ENCODE measurements at places on chromosomes 4 and X.
A peak's percentile ranks its signal among the peaks of the same experiment; 100 is the strongest.

- no peak for DNase-seq
Observed at GRCh38 chrX:140467211-140467610, 37.7 kb downstream of the SOX3 start.

GRCh38 chr4:82371497-82371896 lies 2.3 kb downstream of the HNRNPD start:
- DNase-seq, result no peak

GRCh38 chrX:137052643-137053235 lies 18.9 kb upstream of the GPR101 start:
- DNase-seq, result no peak

- DNase-seq, result no peak
Observed at GRCh38 chr4:138982754-138983153, 32.8 kb upstream of the NOCT start.

DNA sequence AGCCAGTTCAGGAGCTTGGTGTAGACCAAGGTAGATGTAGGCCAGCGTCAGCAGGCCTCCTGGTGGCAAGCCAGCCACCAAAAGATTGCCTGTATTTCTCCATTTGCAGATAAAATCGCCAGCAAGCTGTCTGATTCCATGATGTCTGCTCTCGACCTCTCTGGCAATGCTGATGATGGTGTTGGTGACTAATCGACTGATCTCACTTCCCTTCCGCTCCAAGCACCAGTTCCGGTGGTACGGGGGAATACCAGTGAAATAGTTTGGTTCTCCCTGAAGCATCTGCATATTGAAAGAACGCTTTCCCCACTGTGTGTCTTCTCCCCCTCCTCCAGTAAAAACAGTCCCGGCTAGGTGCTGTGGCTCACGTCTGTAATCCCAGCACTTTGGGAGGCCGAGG lies 30.4 kb downstream of the GNL3L start:
- DNase-seq, result no peak

DNA sequence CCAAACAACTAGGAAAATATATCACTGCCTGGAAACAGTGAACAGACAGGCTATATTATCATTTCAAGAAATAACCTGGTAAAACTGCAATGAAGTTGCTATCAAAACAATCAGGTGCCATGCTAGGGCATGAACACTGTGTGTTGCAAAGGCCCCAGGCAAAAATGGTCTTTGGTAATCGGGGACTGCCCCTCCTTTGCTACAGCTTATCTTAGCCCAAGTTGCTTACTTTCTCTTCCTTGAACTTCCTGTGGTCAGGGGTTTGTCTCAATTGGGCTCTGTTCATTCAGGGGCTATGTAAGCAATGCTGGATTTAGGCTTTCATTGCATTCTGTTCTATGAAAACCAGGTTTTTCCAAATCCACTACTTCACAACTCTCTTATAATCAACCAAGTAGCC lies 30.4 kb downstream of the SCML1 start:
- no peak for DNase-seq

DNA sequence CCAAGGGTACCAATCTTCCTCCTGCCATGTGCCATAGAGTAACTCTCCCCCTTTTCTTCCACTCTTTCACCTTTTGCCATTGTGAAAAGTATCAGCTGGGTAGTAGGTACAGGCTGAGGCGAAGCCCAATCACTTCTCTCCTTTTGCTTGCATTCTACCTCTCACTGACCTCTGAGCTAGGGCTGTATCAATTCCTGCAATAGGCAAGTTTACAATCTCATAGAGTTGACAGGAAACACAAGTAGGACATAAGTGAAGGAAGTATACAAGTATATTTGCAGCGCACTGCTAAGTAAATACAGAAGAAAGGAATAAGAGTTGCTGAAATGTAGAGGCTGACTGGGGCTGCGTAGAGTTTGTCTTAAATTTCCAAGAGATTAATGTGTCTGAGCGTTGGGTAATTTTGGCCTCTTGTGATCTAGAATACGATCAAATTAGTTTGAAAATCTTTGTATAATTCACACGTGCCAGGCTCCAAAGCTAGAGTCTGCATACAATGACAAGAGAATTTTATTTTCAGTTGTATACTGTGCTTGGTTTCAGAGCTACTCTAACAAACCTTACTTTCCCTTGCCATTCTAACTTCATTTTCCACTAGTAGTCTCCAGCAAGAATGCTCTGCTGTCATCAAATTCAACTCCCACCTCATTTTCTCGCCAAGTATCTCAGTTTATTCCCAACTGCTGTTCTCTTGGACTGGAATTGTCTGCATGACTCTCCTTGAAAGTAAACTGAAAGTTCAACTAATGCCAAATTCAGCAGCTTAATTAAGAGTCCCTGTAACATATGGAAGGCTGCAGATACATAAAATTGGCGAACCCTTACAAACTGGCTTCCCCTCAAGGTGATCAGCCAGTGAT lies 90.3 kb downstream of the ATP11C start:
- DNase-seq, result no peak

- no peak for DNase-seq
Observed at GRCh38 chrX:150688911-150689451, 4.2 kb upstream of the MTMR1 start.

GRCh38 chr4:924107-925096 lies 7.7 kb downstream of the GAK start:
- peak; percentile 49 for DNase-seq

DNA sequence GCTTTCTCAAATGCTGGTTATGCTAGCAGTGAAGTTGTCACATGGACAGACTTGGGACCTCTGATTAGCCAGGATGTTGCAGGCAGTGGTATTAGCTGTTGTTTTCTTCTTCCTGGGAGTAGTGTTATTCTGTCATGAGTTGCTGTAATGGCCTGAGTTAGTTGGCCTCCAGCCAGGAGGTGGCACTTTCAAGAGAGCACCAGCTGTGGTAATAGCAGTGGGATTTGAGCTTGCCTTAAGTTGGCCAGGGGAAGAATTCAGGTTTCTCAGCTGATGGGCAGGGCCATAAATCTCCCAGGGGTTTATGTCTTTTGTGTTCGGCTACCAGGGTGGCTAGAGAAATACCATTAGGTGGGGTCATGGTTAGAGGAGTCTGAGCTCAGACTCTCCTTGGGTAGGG lies 132.6 kb downstream of the GLUD2 start:
- DNase-seq, result no peak

DNA sequence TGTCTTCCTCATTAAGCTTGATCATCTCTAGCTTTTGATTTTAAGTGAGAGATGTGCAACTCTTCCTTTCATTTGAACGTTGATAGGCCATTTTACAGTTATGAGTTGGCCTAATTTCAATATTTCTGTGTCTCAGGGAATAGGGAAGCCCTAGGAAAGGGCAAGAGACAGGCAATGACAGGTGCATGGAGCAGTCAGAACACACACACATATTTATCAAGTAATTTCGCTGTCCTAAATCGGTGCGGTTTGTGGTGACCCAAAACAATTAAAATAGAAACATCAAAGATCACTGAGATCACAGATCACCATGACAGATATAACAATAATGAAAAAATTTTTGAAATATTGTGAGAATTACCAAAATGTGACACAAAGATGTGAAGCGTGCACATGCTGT lies 87.7 kb upstream of the LSM6 start:
- DNase-seq, result no peak

GRCh38 chrX:39705290-39705689 lies 392.5 kb downstream of the BCOR start:
- DNase-seq, result no peak

DNA sequence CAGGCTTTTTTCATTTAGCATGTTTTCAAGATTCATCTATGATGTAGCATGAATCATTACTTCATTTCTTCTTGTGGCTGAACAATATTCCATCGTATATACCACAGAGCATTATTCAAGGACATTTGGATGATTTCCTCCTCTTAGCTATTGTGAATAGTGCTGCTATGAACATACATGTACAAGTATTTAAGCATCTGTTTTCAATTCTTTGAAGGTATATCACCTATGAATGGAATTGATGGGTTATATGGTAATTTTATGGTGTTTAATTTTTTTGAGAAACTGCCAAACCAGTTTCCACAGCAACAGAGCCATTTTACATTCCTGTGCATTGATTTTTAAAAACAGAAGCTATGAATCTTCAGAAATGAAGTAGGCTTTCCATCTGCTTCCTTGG lies 36.1 kb upstream of the WDR19 start:
- DNase-seq, result no peak

DNA sequence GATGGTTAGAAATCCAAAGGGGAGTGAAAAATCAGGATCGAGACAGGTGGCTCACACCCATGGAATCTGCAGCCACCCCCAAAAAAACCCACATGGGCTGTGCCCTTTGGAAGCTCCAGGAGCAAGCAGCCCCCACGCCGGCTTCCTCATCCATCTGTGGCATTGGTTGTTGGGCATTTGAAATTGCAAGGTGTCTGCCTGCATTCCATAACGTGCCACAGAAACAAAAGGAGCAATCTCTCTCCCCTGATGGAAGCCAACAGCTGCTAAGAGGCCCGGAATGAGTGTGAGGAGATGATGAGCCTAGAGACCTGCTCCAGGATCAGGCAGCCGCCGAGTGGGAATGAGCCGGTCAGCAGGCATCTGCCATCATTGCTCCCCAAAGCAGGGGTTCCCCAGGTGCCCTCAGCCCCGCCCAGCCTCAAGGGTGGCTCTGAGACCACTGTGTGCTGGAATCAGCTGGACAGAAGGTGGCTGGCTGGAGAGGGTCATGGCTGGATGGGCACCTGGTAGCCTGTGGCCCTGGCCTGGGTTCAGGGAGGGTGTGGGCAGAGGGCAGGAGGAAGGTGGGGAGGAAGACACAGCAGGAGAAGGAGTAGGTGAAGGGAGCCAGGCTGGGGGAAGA lies 113.2 kb downstream of the CRLF2 start:
- no peak for DNase-seq

- no peak for DNase-seq
Observed at GRCh38 chr4:1543561-1543960, 137.3 kb upstream of the NKX1-1 start.

GRCh38 chr4:99811850-99812249 lies 4.8 kb upstream of the DAPP1 start:
- DNase-seq, result no peak

DNA sequence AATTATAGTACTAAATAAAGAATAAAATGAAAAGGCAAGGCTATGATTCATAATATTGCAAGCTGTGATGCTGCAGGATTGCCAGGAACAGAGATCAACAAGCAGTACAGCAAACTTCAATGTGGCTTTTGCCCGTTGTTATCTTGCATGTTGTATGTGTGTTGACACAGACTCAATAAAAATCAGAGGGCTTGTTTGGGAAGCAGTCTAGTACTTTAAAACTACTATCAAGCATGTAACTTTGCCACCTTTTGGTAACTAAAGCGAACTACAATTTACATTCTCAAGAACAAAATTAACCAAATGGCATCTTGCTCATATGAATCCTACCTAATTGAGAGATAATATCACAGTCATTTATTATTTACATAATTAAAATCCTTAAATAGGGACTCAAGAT lies 79.8 kb upstream of the GPM6A start:
- DNase-seq, result no peak

- DNase-seq, result no peak
Observed at GRCh38 chr4:80042821-80043220, 30.2 kb downstream of the ANTXR2 start.

GRCh38 chrX:68429216-68429615 lies 4.1 kb downstream of the OPHN1 start:
- DNase-seq, result no peak

DNA sequence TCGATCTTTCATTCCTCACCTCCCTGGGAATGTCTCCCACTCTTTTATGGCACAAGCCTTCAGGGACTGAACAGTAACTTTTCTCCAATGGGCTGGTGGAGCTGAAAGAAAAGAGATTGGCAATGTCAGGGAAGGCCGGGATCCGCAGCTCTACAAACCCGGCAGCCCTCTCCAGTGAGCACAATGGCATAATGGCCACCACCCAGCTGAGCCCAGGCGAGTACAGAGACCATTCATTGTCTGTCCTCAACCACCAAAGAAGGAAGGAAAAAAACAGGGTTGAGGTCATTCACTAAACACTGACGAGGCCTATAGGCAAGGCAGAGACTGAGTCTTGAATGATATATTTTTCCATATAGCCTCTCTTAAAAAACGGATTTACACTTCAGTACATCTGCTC lies 3.6 kb downstream of the GEMIN8 start:
- DNase-seq, result no peak

DNA sequence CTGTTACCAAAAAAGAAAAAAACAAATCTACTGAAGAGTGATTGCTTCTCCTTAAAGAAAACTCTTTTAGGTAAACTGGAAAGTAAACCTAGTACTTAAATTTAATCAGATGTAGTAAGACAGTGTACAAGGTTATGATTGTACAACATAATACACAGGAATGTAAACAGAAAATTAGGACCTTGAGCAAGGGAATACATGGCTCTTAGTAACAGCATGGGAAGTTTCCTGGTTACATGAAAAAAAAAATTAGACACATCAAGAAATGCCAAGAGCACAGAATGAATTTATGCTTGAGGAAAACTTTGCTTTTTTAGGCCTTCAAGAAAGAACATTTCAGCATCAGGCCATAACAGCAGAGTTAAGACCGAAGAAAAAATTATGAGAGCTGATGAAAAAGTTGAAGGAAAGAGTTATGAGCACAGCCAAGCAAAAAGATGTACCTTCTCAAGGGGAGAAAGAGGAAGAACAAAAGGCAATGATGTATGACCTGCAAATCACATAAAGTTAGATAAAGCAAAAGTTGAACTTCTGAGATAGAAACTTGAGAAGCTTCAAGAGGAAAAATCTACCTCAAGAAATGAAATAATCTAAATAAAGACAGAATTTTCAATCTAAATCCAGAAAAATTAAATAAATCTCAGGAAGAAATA lies 311.6 kb downstream of the GALNTL6 start:
- no peak for DNase-seq

DNA sequence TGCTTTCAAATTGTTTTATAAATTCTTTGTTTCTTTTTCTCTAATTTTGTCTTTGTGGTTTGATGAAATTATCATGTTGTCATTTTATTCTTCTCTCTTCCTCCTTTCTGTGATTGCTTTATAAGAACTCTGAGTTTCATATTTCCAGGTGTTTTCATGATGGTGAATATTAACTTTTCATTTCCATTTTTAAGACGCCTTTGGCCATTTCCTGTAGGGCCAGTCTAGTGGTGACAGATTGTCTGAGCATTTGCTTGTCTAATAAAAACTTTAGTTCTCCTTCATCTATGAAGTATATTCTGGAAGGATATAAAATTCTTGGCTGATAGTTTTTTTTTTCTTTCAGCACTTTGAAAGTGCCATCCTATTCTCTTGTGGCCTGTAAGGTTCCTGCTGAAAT lies 128.1 kb downstream of the FAM13A start:
- no peak for DNase-seq

DNA sequence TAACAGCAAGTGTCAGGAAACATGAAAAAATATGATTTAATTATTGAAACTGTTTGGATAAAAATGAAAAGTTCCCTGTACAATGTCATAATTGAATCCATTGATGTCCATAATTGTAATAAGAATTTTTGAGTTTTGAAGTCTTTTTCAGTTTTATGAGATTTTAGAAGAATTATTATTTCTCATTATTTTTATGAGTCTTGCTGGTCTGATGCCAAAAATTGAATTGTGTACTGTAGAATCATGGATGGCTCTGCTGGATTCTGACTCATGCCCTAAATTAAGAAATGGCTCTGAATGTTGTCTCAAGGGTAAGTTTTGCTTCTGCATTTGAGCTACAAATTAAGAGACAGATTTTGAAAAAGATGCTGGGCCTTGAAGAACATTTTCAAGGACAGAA lies 132.8 kb upstream of the MAP9 start:
- no peak for DNase-seq

GRCh38 chr4:1018147-1019020 lies 7.0 kb downstream of the FGFRL1 start:
- no peak for DNase-seq

- no peak for DNase-seq
Observed at GRCh38 chrX:70084592-70085240, 22.5 kb downstream of the OTUD6A start.

GRCh38 chr4:127174616-127175015 lies 458.1 kb upstream of the INTU start:
- no peak for DNase-seq

GRCh38 chr4:5568931-5569330 lies 139.4 kb downstream of the EVC2 start:
- DNase-seq, result no peak

Measured in ecto neural progenitor cell (in vitro differentiated cells).